ENCODE measurements at places on chromosomes 12 and 14.

GRCh38 chr14:29735459-29735858 is 192.2 kb downstream of the PRKD1 start:
- DNase-seq: no peak

DNA sequence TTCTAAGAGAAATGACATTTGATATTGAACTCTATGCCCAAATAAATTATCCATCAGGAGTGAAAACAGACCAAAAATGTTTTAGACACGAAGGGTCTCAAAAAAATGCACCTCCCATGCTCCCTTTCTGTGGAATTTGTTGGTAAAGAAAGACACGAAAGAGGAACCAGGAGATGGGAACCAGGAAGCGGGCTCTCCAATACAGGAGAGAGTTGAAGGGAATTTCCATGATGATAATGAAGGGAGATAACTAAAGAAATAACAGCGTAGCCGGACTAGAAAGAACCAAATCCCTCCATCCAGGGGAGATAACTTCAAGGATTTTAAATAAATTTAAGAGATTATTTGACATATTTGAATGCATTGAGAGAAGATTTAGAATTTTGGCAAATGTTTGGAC is 183.0 kb downstream of the DUSP6 start:
- no peak for DNase-seq

DNA sequence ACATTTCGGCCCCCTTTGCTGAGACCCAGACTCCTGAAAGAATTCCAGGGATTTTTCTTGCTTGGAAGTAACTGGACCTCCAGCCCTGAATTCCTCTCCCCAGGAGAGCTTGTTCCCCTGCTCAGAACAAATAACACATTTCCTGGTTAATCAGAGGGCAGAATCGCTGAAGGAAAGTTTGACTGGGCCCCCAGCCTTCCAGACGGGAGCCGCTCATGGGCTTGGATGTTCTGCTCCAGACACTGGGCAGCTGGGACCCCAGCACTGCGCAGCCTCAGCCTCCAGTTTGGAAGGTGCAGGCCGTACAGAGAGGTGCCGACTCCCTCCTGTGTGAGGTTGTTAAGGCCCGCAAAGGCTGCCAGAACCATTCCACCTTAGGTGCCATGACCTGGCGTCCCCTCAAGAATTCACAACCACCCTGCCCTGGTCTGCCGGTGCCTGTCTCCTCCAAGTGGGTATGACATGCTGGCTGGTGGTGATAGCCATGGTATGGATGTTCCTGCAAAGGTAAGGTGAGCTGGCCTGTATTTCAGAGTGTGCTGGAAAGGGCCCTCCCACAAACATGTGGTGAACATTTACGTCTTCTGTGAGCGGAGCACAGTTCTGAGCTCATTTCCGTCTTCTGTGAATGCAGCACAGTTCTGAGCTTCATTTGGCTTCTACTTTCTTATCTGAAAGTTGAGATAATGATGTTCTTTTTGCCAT is 5.1 kb upstream of the LTBP2 start:
- no peak for DNase-seq

- DNase-seq: no peak
Measured at GRCh38 chr12:43221216-43221615, 330.8 kb downstream of the ADAMTS20 start.

GRCh38 chr14:35403114-35403602 is 1.4 kb downstream of the NFKBIA start:
- DNase-seq: peak; percentile 51
